ENCODE measurements at places on chromosomes 11 and 22.

GRCh38 chr22:25551396-25551795, 13.1 kb upstream of the GRK3 start:
- DNase-seq: no peak

GRCh38 chr11:61814247-61814957, 2.4 kb downstream of the FADS1 start:
- no peak for DNase-seq

DNA sequence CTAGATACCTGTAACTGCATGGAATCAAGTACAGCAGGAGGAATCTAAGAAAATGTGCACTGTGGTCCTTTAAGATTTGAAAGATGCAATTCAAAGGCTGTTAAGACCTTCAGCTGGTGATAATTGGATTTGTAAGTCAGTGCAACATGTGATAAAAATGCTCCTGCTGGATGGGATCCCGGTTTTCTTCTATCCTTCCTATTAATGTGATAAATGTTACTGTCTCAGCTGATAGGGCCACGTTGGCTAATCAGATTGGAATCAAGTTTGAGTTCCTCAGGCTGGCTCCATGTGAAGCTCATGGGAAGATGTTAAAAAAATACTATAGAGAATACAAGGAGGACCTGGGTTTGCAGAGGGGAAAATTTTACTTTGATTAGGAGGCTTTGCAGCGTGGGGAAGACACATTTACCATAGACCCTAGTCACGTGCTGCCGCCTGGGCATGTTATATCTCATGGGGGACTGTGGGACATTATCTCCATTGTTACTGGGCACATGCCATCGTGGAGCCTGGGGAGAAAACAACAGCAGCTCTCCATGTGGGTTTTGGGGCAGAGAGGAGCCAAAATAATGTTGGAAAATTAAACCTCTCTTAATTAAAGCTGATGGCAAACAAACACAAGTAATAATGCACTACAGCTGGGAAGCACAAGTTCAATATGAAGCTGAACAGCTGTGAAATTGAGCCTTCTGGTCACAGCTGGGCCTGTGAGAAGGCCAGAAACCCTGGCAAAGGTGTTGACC, 652.5 kb downstream of the NTM start:
- no peak for DNase-seq

GRCh38 chr11:35949242-35949641, 5.4 kb downstream of the LDLRAD3 start:
- no peak for DNase-seq

- DNase-seq: no peak
Measured at GRCh38 chr11:19453651-19454257, 213.0 kb upstream of the E2F8 start.

- no peak for DNase-seq
Measured at GRCh38 chr11:44351898-44352498, 42.1 kb upstream of the ALX4 start.

DNA sequence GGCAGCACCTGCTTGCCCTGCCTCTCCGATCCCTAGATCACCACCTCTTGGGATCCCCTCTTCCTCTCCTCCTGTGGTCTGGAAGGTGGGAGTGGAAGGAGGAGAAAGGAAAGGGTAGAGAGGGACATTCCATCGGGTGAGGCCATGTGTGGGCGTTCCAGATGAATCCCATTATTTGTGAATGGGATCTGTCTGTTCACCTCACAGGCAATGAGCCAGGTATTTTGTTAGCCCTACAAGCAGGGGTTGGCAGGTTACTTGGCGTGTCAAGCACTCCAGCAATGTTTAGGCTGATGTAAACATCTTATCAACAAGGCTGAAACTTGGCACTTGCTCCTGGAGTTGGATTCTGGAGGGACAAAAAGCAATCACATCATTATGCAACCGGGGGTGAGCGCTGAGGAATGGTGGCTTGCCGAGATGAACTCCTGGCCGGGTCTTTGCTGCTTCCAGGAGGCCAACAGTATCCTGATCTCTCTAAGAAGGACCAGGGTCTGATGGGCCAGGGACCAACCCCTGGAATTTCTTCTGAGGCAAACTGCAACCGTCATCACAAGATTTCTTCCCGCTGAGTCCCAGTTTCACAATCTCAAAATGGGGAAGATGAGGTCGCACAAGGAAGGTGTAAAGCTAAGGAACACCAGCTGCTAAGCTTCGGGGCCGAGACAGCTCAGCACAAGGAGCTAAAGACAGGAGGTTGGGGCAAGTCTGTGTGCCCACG, 7.8 kb downstream of the ADAMTS8 start:
- no peak for DNase-seq

DNA sequence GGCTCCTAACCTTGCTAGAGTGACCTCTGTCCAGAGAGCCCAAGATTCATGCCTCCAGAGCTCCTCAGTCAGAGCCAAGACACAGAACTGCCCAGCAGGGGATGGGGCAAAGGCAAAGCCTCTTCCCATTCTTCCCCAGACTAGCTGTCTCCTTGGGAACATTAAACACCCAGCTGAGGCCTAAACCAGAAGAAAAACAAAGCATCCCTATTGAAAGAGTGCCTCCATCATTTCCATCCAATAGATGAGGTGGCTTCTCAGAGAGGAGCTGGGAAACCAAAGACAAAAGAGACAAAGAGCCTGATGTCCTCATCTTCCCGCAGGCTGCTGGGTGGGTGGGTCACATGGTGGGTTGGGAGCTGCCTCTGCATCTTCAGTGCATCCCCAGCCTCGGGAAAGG, 37.4 kb downstream of the COMMD9 start:
- no peak for DNase-seq

DNA sequence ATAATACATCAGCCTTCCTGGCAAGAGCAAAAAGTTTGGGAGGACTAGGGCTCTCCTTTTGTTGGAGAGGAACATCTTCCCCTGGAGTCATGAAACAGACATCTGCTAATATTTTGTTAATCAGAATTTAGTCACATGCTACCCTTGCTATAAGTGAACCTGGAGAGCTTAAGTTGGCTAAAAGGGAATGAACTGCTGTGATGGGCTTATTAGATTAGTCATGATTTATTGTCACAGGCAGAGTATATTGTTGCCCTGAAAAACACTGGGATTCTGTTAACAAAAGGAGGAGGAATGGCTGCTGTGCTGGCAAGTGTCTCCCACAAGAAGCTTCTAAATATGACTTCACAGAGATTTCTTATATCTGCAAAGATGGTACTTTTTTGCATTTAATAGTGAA, 16.0 kb downstream of the TCP11L1 start:
- DNase-seq: no peak

- DNase-seq: no peak
Measured at GRCh38 chr11:44893308-44893822, 57.3 kb downstream of the TP53I11 start.

- no peak for DNase-seq
Measured at GRCh38 chr11:93870616-93871015, 20.2 kb upstream of the VSTM5 start.

GRCh38 chr22:20392983-20393704, 807 bp upstream of the ZNF74 start:
- no peak for DNase-seq

GRCh38 chr22:23781065-23781464, 5.7 kb upstream of the SMARCB1 start:
- DNase-seq: no peak

DNA sequence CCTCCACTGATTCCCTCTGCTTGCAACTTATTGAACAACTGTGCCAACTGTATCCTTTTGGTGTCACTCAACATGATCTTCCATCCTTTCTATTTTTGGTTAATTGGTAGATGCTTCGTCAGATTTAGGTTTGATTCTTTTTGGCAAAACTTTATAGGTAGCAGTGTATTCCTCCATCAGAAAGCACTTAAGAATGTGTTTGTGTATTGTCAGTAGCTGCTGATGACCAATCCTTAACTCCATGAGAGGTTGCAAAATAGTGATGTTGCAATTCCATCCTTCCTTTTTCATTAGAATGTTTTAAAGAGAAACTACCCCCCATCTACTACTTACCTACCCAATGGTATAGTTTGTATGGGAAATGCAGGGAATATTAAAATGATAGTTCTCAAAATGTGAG, 22.1 kb downstream of the FAM76B start:
- DNase-seq: no peak

DNA sequence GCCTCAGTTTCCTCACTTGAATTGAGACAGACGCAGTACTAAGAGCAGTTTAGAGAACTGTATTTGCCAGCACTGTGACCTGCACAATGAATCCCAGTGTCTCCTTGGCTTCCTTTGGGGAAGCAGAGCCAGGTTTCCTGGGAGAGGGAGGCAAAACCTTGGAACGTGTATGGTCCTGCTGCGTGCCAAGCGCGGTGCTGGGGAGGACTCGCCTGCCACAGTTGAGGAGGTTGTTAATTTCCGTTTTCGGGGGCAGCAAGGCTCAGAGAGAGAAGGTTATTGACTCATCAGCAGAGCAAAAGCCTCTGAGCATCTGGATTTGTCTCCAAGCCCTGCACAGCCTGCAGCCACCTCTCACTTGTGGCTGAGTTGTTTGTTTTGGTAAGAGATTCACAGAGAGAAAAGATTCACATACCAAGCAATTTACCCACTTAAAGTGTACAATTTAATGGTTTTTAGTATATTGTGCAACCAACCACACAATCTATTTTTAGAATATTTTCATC, 10.8 kb downstream of the SYT12 start:
- no peak for DNase-seq

DNA sequence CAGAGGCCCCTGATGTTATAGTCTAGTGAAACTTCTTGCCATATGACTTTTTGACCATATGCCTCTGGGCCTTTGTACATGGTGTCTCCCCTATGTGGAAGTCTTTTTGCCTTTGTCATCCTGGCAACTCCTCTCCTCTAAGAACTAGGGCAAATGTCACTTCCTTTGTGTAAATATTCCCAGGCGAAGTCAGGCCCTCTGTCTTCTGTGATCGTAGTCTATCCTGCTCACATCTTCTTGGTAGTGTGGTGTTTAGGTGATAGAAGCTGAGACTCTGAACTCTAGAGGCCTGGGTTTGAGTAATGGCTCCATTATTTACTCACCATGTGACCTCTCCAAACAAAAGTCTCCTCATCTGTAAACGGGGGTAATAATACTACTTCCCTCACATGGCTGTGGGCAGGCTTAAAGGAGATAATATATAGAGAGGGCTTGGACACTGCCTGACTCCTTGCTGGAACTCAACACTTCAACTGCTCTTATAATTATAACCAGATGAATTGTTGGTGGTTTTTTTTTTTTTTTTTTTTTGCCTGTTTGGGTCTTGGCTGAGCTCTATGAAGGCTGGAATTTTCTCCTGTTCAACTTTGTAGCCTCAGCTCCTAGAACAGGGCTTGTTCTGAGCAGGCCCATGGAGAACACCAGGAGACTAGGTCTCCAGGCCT, 43.8 kb downstream of the INSC start:
- no peak for DNase-seq

DNA sequence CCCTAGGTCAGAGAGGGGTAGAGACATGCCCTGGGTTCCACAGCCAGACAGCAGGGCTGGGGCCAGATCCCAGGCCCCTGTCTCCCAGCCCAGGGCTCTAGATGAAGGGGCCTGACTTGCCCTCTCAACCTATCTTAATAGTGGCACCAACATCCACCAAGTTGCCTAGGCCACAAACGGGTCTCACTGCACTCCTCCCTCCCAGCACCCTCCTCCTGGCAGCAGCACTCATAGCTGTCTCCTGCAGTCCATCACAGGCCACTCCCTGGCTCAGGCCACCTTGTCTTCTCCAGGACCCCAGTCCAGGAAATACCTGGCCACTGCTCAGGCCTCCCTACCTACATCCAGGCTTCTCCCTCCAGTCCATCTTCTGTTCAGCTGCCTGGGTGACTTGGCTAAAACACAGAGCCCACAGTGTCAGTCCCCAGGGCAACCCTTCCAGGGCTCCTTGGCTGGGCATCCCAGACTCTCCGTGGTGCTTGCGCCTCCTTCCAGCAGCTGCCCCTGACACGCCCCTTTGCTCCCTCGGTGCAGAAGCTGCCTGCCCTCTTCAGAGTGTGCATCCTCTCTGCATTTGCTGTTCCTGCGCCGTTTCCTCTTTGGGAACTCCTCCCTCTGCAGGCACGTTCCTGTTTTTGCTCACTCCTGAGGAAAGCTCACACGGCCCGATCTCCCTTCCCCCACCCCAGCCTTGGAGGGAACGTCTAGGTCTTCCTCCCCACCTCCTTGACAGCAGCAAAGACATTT, 40.5 kb downstream of the LRRC32 start:
- DNase-seq: no peak

- no peak for DNase-seq
Measured at GRCh38 chr22:41116342-41116741, 23.9 kb downstream of the EP300 start.

- DNase-seq: no peak
Measured at GRCh38 chr11:76293189-76293631, 86.9 kb upstream of the WNT11 start.

DNA sequence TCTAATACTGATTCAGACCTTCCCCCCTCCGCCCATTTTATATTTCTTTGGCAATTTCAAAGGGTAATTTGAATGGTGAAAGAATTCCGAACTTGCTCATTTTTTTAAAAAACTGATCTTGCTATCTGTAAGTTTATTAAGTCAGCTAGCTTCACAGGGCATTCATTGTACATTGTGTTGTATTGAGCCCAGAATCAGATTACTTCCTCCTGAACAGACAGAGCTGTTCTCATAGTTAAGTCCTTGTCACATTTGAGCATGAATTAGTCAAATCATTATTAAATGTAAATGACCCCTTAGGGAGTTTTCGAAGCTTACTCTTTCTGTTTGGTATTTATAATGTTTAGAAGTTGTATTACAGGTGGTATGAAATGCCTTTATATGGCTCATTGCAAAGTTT, 34.4 kb downstream of the CYP2R1 start:
- DNase-seq: no peak

GRCh38 chr11:962688-963087, 37.0 kb downstream of the AP2A2 start:
- no peak for DNase-seq

DNA sequence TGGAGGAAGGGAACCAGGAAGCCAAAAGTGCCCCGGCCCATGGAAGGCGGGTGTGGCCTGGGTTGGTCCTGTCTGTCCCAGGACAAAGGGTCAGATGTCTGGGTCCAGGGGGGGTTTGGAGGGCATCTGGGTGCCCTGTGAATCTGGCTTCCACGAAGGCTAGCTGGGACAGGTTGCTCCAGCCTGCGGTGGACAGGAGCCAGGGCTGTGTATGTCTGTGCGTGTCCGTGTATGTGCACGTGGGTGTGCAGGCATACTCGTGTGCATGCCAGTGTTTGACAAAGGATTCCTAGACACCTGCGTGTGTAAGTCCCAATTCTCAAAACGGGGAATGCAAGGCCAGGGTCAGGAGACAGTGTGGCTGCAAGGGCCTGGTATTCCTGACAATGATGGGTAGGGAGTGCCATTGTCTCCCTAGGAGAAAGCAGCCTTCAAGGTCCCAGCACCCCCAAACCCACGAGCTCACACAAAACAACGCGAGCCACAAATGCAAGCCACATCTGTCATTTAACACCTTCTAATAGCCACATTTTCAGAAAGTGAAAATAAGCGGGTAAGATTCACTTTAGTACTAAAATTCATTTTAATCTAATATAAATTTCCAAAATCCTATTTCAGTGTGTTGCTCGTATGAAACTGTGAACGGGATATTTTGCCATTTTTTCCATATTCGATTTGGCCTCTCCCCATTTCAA, 78.4 kb upstream of the WNT7B start:
- no peak for DNase-seq
